Stimulated activated naive CD4-positive, alpha-beta T cell treated with Interleukin-2 at 50 U/mL for 16 hours (primary cell): ENCODE measurements at places on chromosomes 7 and 10.

DNA sequence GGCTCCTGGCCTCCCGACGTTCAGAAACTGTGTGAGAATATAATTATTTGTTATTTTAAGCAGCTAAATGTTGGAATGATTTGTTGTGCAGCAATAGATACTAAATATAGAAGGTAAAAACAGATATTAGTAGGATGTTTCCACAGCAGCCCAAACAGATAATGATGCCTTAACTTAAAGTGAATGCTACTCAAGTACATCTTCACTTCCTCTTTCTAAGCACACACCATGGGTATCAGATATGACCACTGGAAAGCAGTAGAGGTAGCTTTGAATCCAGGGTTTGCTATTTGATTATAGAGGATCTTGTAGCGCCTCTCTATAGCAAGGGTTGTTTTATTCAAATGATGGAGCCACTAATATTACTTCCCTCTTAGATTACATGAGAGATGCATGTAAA is 38.2 kb upstream of the BET1 start:
- DNase-seq = no peak

GRCh38 chr7:29840701-29841100 is 34.4 kb downstream of the WIPF3 start:
- no peak for DNase-seq

DNA sequence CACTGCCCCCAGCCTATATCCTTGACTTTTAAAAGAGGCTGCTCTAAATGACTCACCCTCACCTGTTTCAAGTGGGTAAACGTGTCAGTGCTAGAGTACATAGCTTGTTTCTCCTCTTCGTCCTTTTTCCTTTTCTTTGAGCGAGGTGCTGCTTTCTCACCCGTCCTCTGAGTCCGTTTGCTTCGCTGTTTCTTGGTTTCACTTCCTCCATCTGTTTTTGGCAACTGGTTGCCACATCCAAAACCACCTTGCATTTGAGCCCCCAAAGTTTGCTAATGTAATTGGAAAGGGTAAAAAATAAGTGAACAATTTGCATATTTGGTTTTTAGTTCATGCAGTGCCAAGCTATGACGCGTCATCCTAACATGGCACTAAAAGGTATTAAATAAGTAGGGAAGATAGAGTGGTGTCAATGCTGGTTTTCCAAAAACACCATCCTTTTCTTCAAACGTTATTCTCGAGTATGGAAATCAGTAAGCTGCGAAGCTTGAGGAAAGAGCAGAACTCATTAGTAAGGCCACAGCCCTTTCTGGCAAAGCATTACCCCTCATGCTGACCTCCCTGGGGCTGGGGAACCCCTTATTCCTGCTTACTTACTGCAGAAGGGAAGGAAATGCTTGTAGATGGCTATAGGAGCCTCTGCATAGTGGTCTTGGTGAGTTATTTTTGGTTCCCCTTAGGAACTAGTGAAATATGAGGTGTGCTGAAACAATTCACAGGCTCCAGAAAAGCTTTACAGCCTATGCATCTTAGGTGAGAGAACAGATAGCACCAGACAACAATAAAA is 133.5 kb downstream of the GALNT11 start:
- no peak for DNase-seq

- no peak for DNase-seq
Measured at GRCh38 chr10:43194266-43194665, 56.0 kb downstream of the CSGALNACT2 start.

DNA sequence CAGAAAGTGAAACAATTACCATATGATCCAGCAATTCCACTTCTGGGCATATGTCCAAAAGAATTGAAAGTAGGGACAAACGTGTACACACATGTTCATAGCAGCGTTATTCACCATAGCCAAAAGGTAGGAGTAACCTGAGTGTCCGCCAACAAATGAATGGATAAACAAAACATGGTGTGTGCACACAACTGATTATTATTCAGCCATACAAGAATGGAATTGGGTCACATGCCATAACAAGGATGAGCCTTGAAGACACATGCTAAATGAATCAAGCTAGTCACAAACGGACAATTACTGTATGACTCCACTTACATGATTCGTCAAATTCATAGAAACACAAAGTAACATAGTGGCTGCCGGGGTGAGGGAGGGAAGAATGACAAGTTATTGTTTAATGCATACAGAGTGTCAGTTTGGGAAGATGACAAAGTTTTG is 4.1 kb upstream of the OIT3 start:
- no peak for DNase-seq

- no peak for DNase-seq
Measured at GRCh38 chr10:131578472-131578970, 267.0 kb upstream of the TCERG1L start.

DNA sequence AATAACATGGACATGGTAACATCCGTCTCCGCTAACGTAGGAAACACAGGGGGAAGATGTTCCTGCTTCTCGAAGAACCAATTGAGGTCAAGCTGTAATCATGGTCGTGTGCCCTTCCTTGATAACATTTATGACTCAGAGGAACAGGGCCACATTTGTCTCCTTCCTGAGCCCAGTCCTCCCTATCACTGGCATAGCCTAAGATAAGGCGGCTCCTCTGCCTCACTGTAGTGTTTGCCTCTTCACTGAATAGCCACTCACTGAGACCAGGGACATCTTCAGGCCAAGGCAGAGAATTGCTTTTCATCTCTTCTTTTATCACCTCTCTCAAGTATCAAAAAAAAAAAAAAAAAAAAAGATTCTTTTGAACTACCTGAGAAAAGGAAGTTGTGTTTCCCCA is 5.4 kb upstream of the GRM8 start:
- DNase-seq = no peak

GRCh38 chr10:93768892-93769291 is 11.2 kb downstream of the LGI1 start:
- DNase-seq = no peak

DNA sequence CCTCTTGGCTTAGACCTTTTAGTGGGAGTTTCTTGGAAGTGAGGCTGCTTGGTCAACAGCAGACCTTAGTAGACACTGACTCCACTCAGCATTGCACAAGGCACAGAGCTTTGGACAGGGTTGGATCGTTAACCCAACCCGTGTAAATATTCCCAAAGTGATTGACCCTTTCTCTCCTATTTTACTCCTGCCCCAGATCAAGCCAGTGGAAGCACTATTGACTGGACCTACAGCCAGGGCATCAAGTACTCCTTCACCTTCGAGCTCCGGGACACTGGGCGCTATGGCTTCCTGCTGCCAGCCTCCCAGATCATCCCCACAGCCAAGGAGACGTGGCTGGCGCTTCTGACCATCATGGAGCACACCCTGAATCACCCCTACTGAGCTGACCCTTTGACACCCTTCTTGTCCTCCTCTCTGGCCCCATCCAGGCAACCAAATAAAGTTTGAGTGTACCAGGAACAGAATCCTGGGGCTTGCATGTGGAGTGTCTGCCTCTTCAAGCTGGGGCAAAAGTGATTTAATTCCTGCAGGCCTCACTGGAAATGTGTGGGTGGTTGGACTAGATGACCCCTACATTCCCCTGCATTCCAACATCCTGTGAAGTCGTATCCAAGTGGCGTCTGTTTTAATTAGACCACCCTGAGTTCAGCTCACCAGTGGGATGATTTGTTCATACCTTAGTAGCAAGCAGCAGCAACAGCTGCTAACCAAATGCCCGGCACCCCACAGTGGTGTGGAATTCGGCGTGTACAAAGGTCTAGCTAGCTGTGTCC is 7.5 kb downstream of the CPA1 start:
- no peak for DNase-seq

DNA sequence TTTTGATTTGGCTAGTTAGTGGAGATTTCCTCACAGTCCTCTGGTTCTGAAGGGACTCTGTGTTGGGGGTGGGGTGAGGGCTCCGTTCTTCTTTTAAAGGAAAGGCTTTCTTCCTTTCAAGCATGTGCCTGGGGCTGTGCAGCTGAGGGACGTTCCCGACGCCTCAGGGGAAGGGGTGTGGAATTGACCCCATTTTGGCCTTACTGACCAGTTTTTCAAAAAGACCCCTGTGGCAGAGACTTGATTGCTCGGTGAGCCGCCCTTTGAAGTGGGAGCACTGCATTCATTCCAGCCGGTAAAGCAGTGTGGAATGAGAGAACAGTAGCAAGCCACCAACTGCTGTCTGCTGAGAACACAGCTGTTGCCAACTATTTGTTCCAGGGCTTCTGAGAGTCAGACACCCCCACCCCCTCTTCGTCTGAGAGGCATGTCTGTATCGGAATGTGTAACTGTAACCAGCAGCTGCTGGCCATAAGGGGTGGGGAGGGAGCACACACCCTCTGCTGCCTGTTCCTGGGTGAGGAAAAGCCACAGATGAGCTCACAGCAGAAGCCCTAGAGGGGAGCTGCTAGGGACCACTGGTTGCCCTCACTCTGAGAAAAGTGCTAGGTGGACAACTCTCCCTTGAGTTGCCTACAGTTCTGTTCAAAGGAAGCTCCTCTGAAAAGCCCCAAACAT is 33.2 kb downstream of the WBP1L start:
- DNase-seq = no peak

- DNase-seq = peak; percentile 2
Measured at GRCh38 chr10:29392376-29393021, 103.6 kb downstream of the LYZL1 start.

- no peak for DNase-seq
Measured at GRCh38 chr7:102193806-102194205, 92.9 kb upstream of the SH2B2 start.

DNA sequence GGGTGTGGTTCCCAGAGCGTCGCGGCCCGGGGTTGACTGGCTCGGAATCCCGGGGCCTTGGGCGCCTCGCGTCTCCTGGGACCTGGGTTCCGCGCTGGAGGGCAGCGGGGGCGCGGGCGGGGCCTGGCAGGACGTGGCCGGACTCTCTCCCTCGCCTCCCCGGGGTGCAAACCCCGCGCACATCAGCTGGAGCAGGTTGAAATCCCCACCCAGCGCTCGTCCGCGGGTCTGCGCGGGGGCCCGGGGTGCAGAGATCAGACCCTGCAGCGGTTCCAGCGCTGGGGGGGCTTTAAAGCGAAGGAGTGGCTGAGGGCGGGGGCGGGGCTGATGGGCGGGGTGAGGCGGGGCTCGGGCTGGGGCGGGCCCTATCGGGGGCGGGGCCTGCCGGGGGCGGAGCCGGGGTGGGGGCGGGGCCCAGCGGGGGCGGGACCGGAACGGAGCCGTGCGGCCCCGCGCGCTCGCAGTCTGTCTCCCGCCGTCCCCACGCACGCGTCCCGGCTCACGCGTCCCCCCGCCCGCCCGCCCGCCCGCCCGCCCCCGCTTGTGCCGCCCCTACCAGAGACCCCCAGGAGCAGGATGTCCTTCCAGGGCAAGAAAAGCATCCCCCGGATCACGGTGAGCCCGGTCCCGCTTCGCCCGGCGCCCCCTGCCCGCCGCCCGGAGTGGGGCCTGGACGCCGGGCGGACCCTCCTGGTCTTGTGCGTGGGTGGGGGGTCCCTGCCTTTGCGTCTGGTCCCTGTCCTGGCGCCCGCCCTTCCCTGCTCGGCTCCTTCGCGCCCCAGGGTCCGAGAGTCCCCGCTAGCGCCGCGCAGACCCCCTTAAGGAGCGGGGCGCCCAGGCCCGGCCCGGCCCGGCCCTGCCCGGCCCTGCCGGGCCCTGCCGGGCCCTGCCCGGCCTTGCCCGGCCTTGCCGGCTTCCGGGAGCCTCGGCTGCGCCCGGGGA is at the start of gene DPYSL4:
DPYSL4 (plus strand) TSS at position 461 of the 942 bp plus-strand sequence; CDS start at position 577, 116 bp downstream.
- DNase-seq = peak; percentile 22

- no peak for DNase-seq
Measured at GRCh38 chr10:89121764-89122020, 85.4 kb downstream of the CH25H start.

- no peak for DNase-seq
Measured at GRCh38 chr10:113612154-113612553, 51.7 kb downstream of the NRAP start.

DNA sequence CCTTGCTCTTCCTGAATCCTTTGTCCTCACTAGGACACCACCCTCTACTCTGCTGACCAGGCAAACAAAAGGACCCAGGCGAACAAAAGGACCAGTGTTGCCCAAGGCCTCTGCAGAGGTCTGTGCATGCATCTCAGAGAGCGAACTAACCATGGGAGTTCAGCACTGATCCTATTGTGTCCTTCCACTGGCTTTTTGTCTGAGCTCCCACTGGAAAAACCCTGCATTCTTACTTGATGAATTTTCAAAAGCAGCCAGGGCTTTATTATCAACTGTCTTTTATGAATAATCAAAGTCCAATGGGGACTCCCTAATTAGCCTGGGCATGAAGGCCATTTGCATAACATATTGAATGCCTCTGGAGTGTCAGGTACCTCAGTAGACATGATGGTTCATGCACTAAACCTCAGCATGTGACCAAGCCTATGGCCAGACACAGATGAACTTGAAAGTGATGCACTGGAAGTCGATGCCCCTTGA is 140.6 kb downstream of the KCNMA1 start:
- DNase-seq = no peak

- DNase-seq = no peak
Measured at GRCh38 chr7:130008941-130009847, 42.0 kb downstream of the ZC3HC1 start.

- no peak for DNase-seq
Measured at GRCh38 chr10:132521466-132522102, 16.0 kb upstream of the INPP5A start.

- no peak for DNase-seq
Measured at GRCh38 chr10:35178331-35178730, 51.7 kb downstream of the CREM start.

DNA sequence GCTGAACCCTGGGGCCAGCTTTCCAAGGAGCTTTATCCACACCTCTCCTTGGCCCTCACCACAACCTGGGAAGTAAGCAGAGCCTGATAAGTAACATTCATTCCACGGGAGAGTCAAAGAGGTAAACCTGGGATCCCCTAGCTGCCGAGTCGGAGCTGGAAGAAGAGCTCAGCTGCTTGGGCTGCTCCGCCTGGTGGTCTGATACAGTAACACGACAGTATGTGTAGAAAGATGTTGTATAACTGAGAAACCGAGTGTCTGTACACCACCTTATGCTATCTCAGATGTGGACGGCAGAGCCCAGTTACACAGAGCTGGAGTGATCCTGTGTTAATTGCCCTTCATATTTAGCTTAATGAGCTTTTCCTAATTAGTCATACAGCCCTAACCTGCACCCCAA is 151.3 kb upstream of the KMT2E start:
- DNase-seq = no peak

DNA sequence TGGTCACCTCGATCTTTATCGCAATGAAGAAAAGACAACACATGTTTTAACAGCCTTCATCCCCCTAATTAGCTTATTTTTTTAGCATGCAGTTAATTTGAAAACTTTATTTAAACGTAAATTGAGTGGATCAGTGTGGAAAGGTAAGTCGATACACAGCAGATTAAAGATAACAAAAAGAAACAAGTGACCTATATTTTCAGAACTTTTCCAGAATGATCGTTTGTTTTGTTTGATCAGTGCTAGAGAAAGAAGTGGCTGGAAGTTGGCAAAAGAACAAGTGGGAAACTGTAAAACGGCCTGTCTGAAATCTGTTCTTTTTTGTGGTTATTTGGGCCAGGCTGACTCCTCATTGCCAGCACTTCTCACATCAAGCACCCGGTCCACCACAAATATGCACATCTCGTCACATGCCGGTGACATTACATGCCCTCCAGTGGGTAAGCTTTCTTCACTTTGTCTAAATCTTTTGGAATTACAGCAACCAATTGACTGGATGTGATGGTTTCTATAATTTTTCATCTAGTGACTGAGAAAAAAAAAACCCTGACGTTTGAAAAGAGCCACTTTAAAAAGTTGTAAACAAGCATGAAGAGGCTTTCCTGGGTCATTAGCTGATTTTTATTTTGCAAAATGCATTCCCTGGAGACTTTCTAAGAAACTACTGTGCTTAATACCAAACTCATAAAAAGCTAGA is 33.2 kb downstream of the C7orf33 start:
- DNase-seq = no peak

- DNase-seq = no peak
Measured at GRCh38 chr7:132501956-132502355, 74.3 kb downstream of the PLXNA4 start.
